ENCODE measurements at places on chromosomes 5 and 9.

- no peak for DNase-seq
Measured at GRCh38 chr9:134053401-134053871, 14.4 kb downstream of the BRD3 start.

DNA sequence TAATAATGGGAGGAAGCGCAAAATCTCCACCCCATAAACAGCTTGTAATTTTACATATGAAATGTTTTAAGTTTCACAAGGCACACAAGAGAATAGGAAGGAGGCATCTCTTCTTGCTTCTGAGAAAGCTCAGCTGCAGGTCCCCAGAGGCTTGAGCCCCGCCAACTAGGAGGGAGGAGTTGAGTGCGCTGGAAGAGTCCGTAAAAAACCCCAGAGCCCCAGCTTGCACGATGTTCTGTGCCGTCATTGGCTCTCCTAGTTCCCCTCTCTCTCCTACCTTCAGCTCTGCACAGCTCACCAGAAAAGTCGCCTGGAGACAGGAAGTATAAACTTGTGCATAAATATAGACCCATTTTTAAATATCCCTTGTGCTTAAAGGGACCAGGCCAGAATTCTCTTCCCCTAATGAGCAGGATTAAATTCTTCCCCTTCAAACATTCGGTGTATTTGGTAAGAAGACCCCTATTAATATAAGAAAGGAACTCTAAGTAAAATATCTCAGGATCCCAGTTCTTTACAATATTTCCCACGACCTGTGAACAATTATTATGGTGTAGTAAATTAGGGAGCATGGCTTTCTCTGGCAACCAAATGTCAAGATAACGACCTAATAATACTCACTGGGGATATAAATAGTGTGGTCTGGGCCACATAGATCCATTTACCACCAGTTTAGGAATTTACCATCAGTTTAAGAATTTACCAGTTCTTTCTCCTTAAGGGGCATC lies 13.7 kb downstream of the GLRX start:
- DNase-seq = peak; percentile 19

- DNase-seq = no peak
Measured at GRCh38 chr9:107928701-107929371, 439.3 kb upstream of the KLF4 start.

- no peak for DNase-seq
Measured at GRCh38 chr9:71179183-71179582, 57.8 kb upstream of the TRPM3 start.

DNA sequence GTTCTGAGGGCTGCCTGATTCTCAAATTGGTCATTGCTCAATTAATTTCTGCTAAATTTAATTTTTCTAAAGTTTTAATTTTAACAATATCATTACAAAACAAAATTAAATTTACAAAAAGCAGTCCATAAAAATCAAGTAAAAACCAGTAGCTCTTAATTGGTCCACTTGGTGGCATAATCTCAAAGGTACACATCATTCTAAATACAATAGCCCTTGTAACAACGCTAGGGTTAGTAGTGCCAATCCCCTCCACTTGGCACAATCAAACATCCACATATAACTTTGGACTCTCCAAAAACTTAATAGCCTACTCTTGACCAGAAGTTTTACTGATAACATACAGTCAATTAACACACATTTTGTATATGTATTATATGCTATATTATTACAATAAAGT lies 1.9 kb upstream of the NDUFB6 start:
- DNase-seq = no peak

GRCh38 chr5:6251565-6252102 lies 126.7 kb downstream of the MED10 start:
- no peak for DNase-seq

- DNase-seq = no peak
Measured at GRCh38 chr5:128350705-128351104, 187.3 kb downstream of the FBN2 start.

DNA sequence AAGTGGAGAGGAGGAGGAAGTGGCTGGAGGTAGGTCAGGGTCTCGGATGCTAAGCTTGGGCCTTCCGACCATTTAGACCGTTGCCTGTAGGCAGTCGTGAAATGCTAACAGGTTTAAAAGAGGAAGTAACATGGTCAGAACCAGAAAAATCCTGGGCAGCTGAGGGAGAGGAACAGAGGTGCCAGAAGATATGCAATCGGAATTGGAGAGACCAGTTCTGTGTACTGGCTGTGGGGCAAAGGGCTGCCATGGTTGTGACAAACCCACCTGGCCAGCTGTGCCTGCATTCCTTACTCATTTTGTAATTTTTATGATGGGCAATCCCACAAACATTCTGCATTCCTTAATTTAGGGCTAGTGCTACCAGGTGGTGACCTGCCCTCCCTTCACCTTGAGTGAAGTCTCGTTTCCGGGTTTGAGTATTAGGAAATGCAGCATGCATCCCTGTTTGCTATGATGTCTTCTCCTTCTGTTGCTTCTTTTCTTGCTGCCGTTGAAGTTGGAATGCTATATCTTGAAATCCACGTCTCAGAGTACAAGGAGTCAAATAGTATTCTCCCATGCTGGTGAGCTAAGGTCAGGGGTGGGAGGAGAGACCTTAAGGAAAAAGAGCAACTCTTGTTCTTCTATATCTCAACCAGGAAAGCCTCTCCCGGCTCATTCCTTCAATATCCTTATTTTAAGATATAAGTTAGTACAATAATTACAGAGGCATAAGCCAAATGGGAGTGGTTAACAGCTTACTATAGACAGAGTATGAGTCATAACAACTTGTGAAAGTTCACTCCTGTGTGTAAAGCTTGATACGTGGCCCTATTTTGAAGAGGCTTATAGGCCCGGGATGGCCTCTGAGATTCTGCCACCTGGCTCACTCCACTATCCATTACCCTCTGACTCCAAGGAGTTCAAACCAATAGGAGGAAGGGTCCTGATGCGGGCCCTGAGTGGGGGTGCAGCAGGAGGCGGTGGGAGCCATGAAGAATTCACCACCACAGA lies 37.0 kb downstream of the B4GALT1 start:
- no peak for DNase-seq

- no peak for DNase-seq
Measured at GRCh38 chr5:149940077-149940574, 4.5 kb downstream of the PDE6A start.

DNA sequence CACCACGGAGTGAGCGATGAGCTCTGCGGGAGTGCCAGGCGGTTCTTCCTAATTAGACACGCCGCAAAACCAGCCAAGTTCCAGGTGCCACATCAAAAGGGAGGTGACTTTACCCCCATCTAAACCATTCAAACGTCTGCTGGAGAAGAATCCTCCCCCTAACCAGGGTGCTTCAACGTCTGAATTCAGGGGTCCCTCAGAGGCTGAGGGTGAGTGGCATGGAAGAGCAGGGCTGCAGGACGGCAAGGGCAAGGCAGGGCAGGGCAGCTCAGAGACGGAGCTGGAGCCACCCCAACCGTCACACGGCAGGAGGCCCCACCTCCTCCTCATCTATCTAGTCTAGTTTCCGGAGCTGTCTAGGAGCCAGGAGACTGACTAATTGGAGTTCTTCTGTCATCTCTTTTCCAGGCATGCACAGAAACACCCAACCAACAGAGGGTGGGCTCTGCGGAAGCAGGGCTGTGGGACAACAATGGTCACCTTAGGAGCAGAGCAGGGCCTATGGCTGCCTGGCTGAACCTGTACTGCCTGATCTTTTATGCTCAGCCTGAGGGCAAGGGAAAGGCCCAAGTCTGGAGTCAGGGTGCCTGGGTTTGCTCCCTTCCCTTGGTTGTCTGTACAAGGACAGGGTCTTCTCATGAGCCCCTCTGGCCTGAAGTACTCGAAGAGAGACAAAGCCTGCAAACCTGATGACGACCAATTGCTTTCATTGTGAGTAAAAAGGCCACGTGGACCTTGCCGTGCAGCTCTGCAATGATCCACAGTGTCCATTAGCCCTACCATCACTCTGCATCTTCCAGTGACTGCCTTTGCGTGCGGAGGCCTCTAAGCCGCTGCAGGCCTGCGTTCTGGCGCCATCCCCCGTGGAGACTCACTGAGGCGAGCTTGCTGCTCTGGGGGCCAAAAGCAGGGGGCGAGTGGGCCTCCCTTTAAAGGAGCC lies 81.0 kb upstream of the SLC25A51 start:
- no peak for DNase-seq

GRCh38 chr9:110036286-110036685 lies 171.7 kb downstream of the C9orf152 start:
- no peak for DNase-seq

DNA sequence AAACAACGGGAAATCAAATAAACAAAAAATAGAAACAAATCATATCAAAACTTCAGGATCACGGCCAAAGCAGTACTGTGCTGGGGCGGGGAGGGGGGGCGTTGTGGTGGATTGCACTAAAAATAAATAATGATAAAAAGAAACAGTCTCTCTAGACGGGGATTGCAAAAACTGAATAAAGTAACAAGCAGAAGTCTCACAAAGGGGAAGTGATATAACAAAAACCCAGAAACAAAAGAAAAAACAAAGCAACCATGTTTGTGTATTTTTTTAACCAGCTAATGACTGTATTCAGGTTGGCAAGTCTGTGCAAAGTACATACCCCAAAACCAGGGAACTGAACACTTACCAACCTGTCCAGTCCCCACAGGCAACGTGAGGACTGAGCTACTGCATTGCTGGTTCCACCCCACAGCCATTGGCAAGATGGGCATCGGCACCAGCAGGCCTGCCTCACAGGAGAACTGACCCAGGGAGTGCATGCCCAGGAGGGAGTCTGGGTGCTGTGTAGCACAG lies 24.1 kb downstream of the BICD2 start:
- DNase-seq = no peak

GRCh38 chr9:114112778-114113584 lies 13.9 kb upstream of the KIF12 start:
- no peak for DNase-seq

DNA sequence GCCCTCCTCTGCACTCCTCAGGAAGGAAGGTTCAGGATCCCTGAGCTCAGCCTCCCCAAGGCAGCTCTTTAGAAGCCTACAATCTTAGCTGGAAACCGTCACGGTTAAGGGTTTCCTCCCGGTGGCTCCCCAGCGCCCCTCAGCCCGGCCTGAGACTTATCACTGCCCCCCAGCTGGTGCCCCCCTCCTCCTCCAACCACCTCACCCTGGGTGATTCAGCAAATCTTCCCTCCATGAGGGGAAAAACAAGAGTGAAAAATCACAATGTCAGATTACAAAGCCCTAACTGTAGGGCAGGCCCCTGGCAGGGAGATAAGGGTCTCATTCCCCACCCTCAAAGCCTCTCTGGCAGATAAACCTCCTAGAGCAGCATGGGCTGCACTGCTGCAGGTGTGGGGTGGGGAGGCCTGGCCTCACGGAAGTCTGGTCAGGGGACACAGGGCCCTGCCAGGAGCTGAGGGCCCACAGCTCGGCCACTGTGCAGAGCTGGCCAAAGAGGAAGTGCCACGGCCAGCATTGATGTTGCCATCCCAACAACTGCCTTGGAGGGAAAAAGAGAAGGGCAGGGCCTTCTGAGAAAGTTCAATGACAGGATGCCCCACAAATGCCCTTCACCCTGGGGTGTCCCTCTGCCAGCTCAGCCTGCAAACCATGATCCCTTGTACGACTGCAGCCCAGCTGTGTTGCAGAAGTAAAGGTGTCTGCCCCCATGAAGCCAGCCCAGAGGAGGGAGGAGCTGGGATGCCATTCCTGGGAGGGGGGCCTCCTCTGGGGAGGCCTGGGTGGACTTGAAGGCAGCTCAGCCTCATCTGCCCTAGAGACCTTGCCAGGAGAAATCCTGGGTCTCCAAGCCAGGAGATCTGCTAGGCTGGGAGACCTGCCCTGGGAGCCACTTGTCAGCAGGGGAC lies 25.9 kb downstream of the GFI1B start:
- DNase-seq = no peak

- no peak for DNase-seq
Measured at GRCh38 chr9:7297521-7297920, 502.1 kb downstream of the DMAC1 start.

DNA sequence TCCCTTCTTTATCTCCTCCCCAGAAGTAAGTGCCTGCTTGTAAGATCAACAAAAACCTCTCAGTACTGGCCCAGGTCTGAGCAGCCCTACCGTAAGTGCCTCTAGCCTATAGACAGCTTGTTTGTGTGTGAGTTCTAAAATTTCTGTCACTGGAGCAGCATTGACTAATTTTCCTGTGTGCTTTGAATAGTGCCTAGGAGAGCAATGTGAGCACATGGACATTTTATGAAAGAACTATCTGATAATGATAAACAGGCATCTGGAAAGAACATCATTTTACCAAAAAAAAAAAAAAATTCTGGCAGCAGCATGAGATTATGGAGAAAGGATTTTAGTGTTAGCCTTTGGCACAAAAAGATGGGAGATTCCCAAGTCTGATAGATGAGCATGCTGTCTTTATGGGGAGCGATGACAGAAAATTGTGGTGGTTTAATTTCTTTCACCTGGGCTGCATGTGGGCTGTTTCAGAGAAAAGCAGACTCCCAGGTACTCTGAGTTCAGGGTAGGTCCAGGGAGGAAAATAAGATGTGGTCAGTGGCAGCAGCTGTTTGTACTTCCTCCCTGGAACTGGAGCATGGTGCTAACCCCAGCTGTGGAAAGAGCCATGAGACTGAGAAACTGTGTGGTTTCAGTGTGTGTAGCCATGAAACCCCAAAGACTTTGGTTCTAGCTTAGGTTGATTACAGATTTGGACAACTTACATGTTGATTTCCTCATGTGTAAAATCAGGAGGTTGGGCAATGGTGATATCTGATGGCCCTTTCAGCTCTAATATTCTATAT lies 419.9 kb downstream of the NTRK2 start:
- no peak for DNase-seq

- no peak for DNase-seq
Measured at GRCh38 chr9:95807326-95807947, 68.1 kb upstream of the ERCC6L2 start.

DNA sequence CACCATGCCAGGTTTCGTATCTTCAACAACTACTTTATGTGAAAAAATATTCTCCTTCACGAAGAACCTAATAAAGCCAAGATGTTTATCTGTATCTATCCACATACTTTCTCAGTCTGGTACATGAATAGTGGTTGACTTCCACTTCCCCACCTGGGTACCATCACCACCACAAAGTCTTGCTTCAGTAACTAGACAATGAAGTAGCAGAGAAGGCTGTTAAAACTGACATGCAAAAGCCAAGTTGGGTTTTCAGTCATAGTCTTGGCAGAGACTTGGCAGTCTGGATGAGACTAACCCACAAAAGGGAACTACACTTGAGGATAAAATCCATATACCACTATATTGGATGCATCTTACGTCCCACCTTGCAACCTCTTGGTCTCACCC lies 5.0 kb downstream of the P4HA2 start:
- no peak for DNase-seq

DNA sequence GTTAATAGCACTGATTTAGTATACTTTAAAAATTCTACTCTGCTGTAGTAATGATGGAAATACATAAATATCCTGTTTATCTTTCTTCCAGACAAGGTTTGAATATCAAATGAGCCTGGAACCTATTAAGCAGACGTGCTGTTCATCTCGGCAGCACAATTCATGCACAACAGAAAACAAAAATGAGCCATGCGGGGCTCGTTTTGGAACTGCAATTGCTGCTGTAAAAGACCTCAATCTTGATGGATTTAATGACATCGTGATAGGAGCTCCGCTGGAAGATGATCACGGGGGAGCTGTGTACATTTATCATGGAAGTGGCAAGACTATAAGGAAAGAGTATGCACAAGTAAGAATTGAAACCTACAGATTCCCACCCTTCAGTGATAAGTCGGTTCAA lies 79.1 kb upstream of the ITGA2 start:
- DNase-seq = no peak
